Right renal cortex interstitium (tissue), 3 donors: ENCODE measurements at places on chromosomes 6 and 20. TPM values are rescaled to one million over a fixed set of nuclear protein-coding genes. Genes with fewer than 3 reads are reported as not detected.

GRCh38 chr20:58627212-58628072, 23.6 kb upstream of the STX16 start:
- DNase-seq: no peak

- DNase-seq: no peak
Observed at GRCh38 chr20:36175475-36175995, 21.0 kb downstream of the EPB41L1 start.

DNA sequence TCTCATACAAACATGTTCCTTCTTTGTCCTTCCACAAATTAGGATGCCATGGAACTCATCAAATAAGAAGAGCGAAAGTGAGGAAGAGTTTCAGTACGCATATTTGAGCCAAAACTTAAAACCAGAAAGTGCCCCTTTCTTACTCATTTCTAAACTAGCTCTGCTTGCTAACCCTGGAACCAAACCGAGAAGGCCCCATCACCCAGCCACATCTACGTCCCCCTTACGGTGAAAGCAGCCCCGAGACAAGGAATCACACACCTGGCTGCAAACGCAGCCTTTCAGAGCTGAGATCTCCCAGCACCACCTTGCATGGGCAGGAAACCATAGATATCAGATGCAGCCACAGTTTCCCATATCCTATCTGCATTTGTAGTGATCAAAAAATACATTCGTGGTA, 28.5 kb downstream of the TRERF1 start:
- DNase-seq: no peak

GRCh38 chr6:5279891-5280338, 18.6 kb downstream of the FARS2 start:
- DNase-seq: no peak

- no peak for DNase-seq
Observed at GRCh38 chr20:6039766-6040165, 14.1 kb downstream of the LRRN4 start.

GRCh38 chr6:29424575-29424974, 9.8 kb downstream of the OR12D1 start:
- no peak for DNase-seq

DNA sequence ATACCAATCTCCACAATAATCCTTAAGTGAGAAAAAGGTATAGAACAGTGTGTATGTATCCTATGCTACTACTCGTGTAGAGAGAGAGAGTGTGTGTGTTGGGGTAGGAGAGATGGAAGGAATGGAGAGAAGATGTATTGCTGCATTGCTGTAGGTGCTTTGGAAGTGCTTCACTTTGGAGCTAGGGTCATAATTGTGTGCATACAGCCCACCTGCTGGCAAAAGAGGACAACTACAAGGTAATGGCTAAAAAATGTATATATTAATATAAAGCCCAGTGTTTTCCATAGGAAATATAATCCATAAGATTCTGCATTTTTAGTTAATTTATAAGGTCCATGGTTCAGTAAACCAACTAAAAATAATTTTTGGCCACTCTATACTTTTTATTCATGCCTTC, 36.1 kb downstream of the SERAC1 start:
- no peak for DNase-seq

GRCh38 chr20:54550776-54551396, 75.5 kb downstream of the DOK5 start:
- no peak for DNase-seq

GRCh38 chr6:89630488-89630887, 8.1 kb downstream of the LYRM2 start:
- no peak for DNase-seq

DNA sequence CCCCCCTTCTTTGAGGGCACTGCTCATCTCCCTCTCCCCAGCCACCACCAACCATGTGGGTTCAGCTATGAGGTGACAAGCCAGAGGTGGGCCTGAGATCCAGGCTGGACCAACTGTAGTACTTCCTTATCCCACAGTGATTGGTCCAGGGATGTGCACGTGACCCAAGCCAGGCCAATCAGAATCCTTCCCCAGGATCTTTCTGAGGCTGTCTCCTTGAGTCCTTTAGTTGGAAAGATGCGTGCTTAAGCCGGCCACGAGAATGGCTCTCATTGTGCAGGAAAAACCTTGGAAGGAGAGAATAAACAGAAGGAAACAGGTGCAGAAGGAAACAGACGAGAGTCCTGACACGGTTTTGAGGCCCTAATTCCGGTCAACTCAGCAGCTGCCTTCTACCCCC, 39.2 kb downstream of the ZC3H12D start:
- DNase-seq: no peak

- no peak for DNase-seq
Observed at GRCh38 chr20:33339515-33340058, 56.6 kb downstream of the BPIFB1 start.

GRCh38 chr6:52533491-52533890, 43.4 kb downstream of the TRAM2 start:
- DNase-seq: no peak

DNA sequence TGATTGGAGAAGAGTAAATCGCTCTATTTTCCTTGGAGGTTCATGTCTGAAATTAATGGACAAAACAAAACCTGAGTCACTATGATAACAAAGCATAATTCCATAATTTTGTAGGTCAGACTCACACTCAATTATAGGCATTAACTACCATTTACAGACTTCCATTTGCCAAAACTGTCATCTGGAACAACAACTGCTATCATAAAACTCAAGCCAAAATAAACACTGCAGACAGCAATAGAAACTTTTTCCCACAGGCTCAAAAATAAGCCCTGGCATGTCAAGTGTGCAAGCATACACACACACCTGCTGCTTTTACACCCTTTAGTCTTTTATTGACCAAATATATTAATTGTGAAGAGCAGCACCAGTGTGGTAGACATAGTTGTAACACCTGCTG, 7.1 kb downstream of the MRPS10 start:
- no peak for DNase-seq

- DNase-seq: no peak
Observed at GRCh38 chr6:91941838-91942237, 1355.0 kb upstream of the MAP3K7 start.

The SIRPB2 gene
- polyA plus RNA-seq: 0.31 TPM

The TINAG gene
- 41.1 TPM for polyA plus RNA-seq

The PTCRA gene
- 0.28 TPM for polyA plus RNA-seq

The HLA-DMB gene
- 73.7 TPM for polyA plus RNA-seq

The PDYN gene
- polyA plus RNA-seq: 0.23 TPM

The ME1 gene
- polyA plus RNA-seq: 2.1 TPM

The SOX18 gene
- 5.6 TPM for polyA plus RNA-seq

The GGTLC1 gene
- not detected for polyA plus RNA-seq

The SLC17A2 gene
- 0.58 TPM for polyA plus RNA-seq

The PLN gene
- polyA plus RNA-seq: 8.8 TPM

The RCAN2 gene
- polyA plus RNA-seq: 26.8 TPM

The CDSN gene
- not detected for polyA plus RNA-seq

The EPHA7 gene
- 51.9 TPM for polyA plus RNA-seq

The LAMP5 gene
- polyA plus RNA-seq: 7.2 TPM
